ENCODE measurements at places on chromosomes 5 and 9. TPM values are rescaled to one million over a fixed set of nuclear protein-coding genes. Genes with fewer than 3 reads are reported as not detected.

The HACD4 gene
- total RNA-seq = 5.7 TPM

DNA sequence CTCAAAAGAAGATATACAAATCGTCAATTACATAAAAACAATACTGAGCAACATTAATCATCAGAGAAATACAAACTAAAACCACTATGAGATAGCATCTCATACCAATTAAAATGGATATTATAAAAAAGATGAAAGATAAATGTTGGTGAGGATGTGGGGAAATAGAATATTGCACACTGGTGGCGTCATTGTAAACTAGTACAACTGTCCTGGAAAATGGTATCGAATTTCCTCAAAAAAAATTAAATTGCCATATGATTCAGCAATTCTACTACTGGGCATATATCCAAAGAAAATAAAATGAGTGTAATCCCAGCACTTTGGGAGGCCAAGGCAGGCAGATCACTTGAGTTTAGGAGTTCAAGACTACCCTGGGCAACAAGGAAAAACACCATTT, 326.0 kb upstream of the FTMT start:
- no peak for DNase-seq
- no peak overlapping the region for H3K27ac ChIP-seq
- H3K4me3 ChIP-seq = no peak overlapping the region
- no peaks in the 10 kb centered on the region for H3K36me3 ChIP-seq
- no peaks in the 10 kb centered on the region for H3K27me3 ChIP-seq

The CRHBP gene
- 108 TPM for total RNA-seq

The WDR31 gene
- total RNA-seq = 0.95 TPM

- H3K36me3 ChIP-seq = no peaks in the 10 kb centered on the region
- no peak overlapping the region for H3K4me3 ChIP-seq
- H3K4me1 ChIP-seq = no peaks in the 10 kb centered on the region
- DNase-seq = no peak
- no peak overlapping the region for H3K27ac ChIP-seq
Observed at GRCh38 chr9:135347461-135347860, 132.1 kb upstream of the PPP1R26 start.

The PCDHA5 gene
- total RNA-seq = 2.7 TPM

DNA sequence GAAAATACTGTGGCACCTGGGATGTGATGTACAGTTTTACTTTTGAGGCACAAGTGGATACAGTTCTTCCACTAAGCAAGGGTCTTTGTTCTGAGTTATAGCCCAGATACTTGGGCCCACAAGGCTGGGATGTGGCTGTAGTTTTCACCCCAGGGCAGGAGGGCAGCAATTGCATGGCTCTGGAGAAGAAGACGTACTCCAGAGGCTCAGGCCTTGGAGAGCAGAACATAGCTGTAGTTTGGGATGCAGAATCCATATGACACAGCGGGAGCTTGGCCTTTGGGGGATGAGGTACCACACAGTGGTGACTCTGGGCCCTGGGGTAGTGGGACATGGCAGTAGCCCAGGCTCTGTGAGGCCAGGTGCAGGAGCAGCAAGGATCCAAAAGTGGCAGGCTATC, 110.8 kb upstream of the FSTL4 start:
- H3K27ac ChIP-seq = no peak overlapping the region
- H3K36me3 ChIP-seq = peaks cover 4% of the 10 kb centered on the region
- H3K27me3 ChIP-seq = peaks cover 4% of the 10 kb centered on the region
- no peaks in the 10 kb centered on the region for H3K4me1 ChIP-seq
- DNase-seq = no peak
- no peak overlapping the region for H3K4me3 ChIP-seq

DNA sequence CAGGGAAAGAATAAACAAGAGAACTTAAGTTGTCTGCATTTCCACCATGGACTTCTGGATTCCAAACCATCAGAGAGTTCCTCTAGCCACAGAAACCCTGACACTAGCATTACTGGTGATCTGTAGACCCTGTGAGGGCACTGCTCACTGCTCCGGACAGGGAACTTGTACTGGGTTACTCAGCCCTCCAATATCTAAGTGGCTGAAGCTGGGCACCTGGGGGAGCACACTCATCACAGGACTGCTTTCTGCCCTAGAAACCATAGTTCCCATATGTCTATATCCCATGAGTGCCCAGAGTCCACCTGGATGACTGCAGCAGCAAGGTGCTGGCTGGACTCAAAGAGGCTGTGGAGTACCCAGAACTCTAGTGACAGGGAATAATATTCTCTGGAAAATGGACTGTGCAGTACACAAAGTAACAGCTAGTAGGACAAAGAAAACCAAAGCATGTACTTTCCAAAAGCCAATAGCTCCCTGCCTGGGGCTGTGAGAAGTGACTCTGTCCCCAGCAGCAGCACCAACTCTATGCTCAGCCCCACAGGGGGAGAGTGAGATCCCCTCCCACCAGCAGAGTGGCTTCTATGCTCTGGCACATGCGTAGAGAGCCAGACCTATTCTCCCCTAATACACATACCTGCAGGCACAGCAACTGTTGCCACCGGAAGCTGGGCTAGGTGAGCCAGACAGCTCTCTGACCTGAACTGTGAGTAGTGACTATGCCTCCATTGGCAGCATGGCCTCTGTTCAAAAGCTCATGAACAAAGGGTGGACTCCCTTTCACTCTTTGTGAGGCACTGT, 472.9 kb upstream of the FTMT start:
- DNase-seq = no peak
- no peaks in the 10 kb centered on the region for H3K4me1 ChIP-seq
- no peak overlapping the region for H3K4me3 ChIP-seq
- H3K27ac ChIP-seq = no peak overlapping the region
- no peaks in the 10 kb centered on the region for H3K27me3 ChIP-seq
- H3K36me3 ChIP-seq = no peaks in the 10 kb centered on the region

- no peaks in the 10 kb centered on the region for H3K36me3 ChIP-seq
- no peak overlapping the region for H3K27ac ChIP-seq
- DNase-seq = no peak
- no peaks in the 10 kb centered on the region for H3K27me3 ChIP-seq
- no peaks in the 10 kb centered on the region for H3K4me1 ChIP-seq
Observed at GRCh38 chr5:11557063-11557462, 347.2 kb downstream of the CTNND2 start.

GRCh38 chr5:157862183-157862851, 3.4 kb upstream of the CLINT1 start:
- peaks cover 10% of the 10 kb centered on the region for H3K36me3 ChIP-seq
- H3K27ac ChIP-seq = no peak overlapping the region
- peaks cover 22% of the 10 kb centered on the region for H3K4me1 ChIP-seq
- H3K27me3 ChIP-seq = peaks cover 12% of the 10 kb centered on the region
- DNase-seq = no peak

The MCTP1 gene
- 2.2 TPM for total RNA-seq

GRCh38 chr5:10424124-10424731, 17.5 kb upstream of the ROPN1L start:
- H3K4me1 ChIP-seq = peaks cover 32% of the 10 kb centered on the region
- H3K4me3 ChIP-seq = no peak overlapping the region
- no peaks in the 10 kb centered on the region for H3K27me3 ChIP-seq
- H3K27ac ChIP-seq = no peak overlapping the region

DNA sequence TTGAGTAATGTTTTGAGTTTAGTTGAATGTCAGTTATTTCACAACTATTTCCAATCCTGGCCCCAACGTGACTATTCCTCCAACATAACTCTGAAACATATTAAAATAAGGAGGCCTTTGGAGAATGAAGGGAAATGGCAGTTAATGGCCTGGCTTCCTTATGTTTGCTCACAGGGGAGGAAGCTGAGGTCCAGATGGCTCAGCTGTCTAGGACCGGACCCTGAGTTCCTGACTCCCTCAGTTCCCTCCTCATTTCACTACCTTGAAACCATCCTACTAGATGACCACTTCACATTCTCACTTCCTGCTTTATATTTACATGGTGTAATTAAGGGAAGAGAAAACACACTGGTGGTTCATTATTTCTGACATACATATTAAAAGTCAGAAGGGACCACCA, 6.6 kb downstream of the OTULINL start:
- no peak for DNase-seq
- H3K27ac ChIP-seq = no peak overlapping the region
- H3K4me3 ChIP-seq = no peak overlapping the region
- H3K27me3 ChIP-seq = peaks cover 4% of the 10 kb centered on the region

The S1PR3 gene
- total RNA-seq = 18.3 TPM

DNA sequence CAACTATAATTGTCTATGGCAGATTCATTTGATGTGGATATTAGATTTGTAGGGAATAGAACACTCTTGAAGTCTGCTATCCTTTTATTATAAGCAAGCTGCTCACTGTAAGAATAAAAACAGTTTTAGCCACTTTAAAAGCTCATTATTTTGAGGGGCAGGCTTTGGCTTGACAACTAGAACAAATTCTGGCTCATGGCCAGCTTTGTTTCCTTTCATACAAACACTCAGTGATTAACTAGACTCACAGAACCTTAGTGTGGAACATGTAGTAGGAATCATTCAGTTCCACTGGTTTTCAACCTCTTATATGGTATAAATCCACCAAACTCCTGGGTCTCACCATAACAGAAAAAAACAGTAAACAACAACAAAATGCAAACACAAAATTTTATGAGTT, 27.4 kb upstream of the CEP120 start:
- no peak overlapping the region for H3K27ac ChIP-seq
- H3K27me3 ChIP-seq = no peaks in the 10 kb centered on the region
- no peaks in the 10 kb centered on the region for H3K36me3 ChIP-seq
- DNase-seq = no peak

The CFAP90 gene
- total RNA-seq = not detected

DNA sequence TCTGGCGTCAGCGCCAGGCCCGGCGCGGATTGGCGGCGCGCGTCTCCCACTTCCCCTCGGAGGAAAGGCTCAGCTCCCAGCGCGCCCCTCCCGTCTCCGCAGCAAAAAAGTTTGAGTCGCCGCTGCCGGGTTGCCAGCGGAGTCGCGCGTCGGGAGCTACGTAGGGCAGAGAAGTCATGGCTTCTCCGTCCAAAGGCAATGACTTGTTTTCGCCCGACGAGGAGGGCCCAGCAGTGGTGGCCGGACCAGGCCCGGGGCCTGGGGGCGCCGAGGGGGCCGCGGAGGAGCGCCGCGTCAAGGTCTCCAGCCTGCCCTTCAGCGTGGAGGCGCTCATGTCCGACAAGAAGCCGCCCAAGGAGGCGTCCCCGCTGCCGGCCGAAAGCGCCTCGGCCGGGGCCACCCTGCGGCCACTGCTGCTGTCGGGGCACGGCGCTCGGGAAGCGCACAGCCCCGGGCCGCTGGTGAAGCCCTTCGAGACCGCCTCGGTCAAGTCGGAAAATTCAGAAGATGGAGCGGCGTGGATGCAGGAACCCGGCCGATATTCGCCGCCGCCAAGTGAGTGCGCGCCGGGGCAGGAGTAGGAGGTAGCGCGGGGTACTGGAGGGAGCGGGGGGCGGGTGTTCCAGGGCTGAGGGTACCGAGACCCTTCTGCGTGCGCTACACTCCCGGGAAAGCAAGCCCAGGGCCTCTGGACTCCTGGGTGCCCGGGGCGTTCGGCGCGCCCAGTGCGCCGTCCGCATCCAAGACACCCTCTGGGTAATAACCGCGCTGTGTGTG, at the start of gene MSX2:
Gene MSX2, plus strand, starts transcription at position 99 of the 777 bp plus-strand sequence. Its CDS starts 78 bp downstream, at position 177.
- H3K36me3 ChIP-seq = no peaks in the 10 kb centered on the region
- peaks cover 26% of the 10 kb centered on the region for H3K27me3 ChIP-seq
- peak; percentile 87 for DNase-seq
- H3K27ac ChIP-seq = no peak within 1 kb of the TSS
- H3K4me3 ChIP-seq = peak within 1 kb of the TSS; percentile 90
- peaks cover 12% of the 10 kb centered on the region for H3K4me1 ChIP-seq

The TAS2R1 gene
- not detected for total RNA-seq

DNA sequence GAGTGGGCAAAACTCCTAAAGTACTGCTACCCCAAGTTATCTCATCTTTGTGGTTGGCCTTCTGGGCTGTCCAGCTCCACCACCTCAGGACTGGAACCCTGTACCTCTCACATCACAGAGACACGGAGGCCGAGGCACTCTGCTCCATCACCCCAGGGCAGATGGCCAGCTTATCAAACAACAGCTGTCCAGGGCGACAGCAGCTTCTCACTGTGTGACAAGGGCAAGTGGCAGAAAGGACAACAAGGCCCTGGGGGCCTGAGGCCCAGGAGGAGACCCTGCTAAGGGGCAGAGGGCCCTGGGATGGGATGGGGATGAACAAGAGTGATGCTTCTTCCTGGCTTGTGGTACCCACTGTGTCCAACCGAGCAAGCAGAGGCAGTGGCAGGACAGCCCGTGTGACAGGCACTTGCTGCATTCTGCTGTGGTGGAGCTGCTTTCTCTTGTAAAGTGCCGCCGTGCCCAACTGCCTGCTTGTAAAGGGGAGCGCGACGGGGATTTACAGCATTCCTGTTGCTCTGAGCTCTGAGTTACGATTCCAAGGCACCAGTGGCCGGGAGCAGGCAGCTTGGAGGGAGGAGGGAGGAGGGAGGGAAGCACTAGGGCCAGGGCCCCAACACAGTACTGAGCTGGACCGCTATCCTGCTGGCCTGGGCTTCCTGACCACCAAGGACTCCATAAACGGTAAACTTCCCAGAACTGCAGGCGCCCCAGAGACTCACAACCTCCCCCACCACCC, 71.2 kb downstream of the SHB start:
- H3K27me3 ChIP-seq = peaks cover 4% of the 10 kb centered on the region
- H3K27ac ChIP-seq = no peak overlapping the region
- peaks cover 22% of the 10 kb centered on the region for H3K4me1 ChIP-seq
- H3K4me3 ChIP-seq = no peak overlapping the region
- peaks cover 9% of the 10 kb centered on the region for H3K36me3 ChIP-seq

The PALM2AKAP2 gene
- 1.2 TPM for total RNA-seq

GRCh38 chr5:173925449-173926071, 37.4 kb downstream of the CPEB4 start:
- peaks cover 25% of the 10 kb centered on the region for H3K4me1 ChIP-seq
- no peak overlapping the region for H3K4me3 ChIP-seq
- peaks cover 4% of the 10 kb centered on the region for H3K36me3 ChIP-seq

GRCh38 chr5:125149527-125149926, 403.1 kb upstream of the ZNF608 start:
- peaks cover 10% of the 10 kb centered on the region for H3K4me1 ChIP-seq
- H3K36me3 ChIP-seq = no peaks in the 10 kb centered on the region
- no peak overlapping the region for H3K27ac ChIP-seq
- H3K27me3 ChIP-seq = no peaks in the 10 kb centered on the region
- H3K4me3 ChIP-seq = no peak overlapping the region
- no peak for DNase-seq

Measured in endothelial cell (in vitro differentiated cells).